Activated CD8-positive, alpha-beta memory T cell treated with anti-CD3 and anti-CD28 coated beads, Interleukin-2, amount 50 U/mL, for 48 hours (primary cell): ENCODE measurements at places on chromosomes 16 and 17.

DNA sequence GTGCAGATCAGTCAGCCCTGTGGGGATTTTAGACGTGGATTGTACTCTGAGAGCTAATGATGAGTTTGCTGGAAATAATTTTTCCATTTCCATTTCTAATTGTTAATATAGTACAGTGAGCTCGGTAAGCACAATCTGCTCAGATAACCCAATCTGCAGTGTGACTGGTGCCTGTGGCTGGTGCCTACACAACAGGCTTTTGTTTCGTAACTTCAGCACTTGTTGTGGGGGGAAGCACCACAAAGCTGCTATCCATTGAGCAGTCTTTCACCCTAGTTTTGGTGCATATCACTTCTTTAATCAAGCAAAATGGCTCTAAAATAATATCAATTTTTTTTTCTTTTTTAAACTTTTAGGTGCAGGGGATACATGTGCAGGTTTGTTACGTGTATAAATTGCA is 534.9 kb upstream of the HSBP1 start:
- DNase-seq = no peak

DNA sequence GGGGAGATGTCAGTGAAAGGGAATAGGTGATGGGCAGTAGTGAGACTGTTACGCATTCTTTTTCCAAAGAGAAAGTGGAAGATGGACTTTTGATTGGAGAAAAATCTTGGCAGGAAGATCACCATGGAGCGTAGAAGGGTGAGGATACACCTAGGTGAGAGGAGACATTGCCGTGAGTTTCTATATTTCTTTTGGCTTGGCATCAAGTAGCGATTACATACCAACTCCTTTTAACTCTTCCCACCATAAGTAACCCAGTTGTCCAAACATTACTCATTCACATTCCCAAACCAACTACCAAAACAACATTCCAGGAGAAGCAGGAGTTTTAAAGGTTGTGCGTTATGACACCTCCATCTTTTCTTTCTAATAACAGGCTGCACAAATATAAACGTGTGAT is 10.7 kb upstream of the KRT28 start:
- no peak for DNase-seq

DNA sequence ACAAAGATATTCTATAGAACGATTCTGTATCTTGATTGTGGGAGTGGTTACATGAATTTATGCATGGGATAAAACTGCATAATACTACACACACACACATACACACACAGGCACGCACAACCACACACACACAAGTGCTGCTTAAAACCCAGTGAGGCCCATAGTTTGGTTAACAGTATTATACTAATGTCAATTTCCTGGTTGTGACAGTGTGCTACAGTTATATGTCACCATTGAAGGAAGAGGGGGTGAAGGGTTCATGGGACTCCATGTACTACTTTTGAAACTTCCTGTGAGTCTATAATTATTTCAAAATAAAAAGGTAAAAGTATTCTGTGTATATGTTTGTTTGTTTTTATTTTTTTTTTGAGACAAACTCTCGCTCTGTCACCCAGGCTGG is 8.1 kb downstream of the ZC3H7A start:
- no peak for DNase-seq

DNA sequence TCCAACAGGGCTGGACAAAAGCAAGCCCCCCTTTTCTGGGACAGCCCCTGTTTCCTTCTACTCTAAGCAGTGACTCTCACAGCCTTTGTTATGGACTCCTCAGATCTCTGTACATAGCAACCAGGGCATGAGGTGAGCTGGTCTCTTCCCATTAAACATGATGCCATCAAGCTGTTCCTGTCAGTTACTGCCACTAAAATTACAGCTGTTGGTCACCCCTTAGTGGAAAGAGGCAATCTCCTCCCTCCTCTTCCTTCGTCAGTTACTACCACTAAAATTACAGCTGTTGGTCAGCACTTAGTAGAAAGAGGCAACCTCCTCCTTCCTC is 95.2 kb upstream of the SMIM36 start:
- DNase-seq = no peak

GRCh38 chr16:89061590-89062380 is 31.9 kb upstream of the ACSF3 start:
- no peak for DNase-seq

- no peak for DNase-seq
Measured at GRCh38 chr16:67942510-67943255, 1.2 kb downstream of the LCAT start.

GRCh38 chr16:48271728-48272127 is 24.4 kb upstream of the ABCC11 start:
- no peak for DNase-seq

GRCh38 chr16:53910990-53911389 is 207.0 kb downstream of the FTO start:
- no peak for DNase-seq

- no peak for DNase-seq
Measured at GRCh38 chr17:47210779-47211178, 1.6 kb downstream of the MYL4 start.

DNA sequence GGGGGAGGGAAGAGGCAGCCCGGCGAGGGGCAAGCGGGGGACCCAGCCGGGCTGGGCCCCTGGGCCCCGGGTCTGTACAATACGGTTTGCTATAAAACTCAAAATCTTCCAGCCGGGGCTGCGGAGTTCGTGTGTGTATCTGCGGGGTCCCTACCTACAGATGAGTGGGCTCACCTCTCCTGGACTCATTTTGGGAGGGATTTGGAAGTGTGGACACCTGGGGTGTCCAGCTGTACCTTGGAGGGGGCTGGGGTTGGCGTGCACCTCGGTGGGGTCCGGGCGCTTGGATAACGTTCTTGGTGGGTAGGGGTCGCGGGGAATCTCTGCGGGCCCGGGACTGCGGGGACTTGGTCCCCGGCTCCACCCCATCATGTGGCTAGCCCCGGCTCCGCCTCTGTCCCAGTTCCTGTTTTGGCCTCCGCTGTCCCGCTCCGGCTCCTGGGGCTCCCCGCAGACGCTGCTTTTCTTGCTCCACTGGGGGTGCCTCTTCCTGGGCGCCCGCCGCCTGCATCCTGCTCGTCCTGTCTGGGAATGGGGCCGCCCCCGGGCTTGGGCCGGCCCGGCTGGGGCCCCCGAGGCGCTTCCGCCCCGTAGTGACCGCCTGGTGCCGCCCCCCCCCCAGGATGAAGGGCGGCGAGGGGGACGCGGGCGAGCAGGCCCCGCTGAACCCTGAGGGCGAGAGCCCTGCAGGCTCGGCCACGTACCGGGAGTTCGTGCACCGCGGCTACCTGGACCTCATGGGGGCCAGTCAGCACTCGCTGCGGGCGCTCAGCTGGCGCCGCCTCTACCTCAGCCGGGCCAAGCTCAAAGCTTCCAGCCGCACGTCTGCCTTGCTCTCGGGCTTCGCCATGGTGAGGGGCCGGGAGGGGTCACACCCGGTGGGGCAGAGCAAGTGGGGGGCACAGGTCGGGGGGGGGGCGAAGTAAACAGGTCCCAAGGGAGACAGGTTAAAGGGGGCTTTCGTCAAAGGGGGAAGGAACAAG is at the start of gene ORAI3:
Gene ORAI3, plus strand, starts transcription at position 402 of the 983 bp plus-strand sequence. Its CDS starts 222 bp downstream, at position 624.
- DNase-seq = peak; percentile 76

- DNase-seq = no peak
Measured at GRCh38 chr16:85354686-85355514, 242.6 kb upstream of the CIBAR2 start.

GRCh38 chr16:9003763-9004162 is 40.1 kb upstream of the USP7 start:
- DNase-seq = no peak

DNA sequence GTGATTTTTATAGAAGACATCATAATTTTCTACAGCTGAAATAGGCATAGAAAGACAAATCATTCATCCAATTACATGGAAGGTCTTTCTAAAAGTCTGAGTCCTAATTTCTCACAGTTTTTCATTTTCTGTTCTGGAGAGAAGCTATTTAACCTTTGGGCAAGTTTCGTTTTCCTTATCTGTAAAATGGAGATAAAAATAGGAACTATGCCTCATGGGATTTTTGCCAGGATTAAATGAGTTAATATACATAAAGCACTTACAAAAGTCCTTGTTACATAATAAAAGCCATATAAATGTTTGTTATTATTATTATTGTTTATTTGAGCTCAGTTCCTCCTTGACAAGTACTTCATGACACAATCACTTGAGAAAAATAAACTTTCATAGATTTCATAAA is 121.4 kb downstream of the SKAP1 start:
- no peak for DNase-seq

GRCh38 chr16:89437991-89438390 is 52.4 kb downstream of the ANKRD11 start:
- no peak for DNase-seq

DNA sequence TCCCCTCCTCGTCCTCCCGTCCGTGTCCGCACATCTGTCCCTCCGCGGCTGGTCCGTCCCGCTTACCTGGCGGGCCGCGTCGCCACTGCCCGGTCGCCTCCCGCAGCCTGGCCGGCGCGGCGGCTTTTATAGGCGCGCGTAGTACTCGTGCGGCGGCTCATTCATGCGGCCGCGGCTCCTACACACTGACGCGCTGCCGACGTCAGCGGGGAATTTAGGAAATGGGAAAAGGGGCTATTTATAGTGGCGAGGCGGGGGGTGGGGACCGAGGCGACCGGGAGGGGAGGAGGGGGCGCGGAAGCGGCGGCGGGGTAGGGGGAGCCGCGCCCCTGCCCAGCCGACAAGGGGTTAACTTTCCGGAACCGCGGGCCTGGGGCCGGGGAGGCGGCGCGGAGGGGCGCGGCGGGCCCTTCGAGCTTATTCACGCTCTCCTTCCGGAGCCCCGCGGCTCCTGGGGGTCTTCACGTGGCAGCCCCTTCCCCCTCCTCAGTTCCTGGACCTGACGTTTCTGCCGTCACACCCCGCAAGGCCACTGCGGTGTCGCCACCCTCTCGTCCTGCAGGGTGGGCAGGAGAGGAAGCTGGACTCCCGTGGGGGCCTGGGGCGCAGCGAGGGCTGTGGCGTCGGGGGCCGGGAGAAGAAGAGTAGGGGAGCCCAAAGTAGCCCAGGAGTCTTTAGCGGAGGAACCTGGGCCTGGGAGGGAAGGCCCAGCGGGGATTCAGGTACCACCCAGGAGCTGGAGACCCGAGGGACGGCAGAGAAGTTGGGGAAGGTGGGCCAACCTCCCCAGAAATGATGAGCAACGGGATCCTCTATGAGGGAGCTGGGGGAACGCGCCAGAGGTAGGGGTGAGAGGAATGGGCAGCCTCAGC is 3.6 kb upstream of the HIC1 start:
- DNase-seq = no peak

GRCh38 chr16:66161942-66162341 is 204.5 kb upstream of the CDH5 start:
- no peak for DNase-seq

DNA sequence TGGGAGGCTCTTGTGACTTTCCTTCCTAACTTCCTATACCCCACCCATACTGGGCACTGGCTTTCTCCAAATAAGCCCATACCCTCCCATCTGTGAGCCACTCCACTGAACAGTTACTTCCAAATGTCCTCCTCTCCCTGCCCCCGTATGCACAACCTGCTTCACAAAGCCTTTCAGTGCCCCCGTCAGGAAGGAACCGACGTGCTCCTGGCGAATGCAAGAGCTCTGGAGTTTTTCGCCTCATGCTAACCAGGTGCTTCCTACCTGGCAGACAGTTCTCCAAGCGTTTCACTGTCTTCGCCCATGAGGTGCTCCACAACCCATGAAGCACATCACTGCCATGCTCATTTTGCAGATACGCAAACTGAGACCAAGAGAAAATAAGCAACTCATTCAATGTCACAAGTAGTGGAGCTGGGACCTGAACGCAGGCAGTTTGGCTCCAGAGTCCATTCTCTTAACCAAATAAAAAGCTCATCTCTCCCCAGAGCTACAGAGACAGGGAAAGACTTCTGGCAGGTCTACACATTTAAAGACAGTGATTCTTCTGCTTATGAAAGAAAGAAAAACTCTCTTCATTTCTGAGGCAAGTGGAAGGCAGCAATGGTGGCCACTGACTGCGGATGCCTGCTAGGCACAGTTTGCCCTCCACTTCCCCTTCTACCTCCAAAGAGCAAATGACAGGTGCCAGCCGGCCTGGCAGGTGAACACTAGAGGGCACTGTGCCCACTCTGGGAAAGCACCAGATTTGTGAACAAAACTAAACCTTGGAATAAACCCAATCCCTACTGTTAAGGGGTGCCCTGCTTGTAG is 23.8 kb downstream of the SPHK1 start:
- DNase-seq = peak; percentile 82

GRCh38 chr17:11138023-11138422 is 103.0 kb upstream of the SHISA6 start:
- DNase-seq = no peak

DNA sequence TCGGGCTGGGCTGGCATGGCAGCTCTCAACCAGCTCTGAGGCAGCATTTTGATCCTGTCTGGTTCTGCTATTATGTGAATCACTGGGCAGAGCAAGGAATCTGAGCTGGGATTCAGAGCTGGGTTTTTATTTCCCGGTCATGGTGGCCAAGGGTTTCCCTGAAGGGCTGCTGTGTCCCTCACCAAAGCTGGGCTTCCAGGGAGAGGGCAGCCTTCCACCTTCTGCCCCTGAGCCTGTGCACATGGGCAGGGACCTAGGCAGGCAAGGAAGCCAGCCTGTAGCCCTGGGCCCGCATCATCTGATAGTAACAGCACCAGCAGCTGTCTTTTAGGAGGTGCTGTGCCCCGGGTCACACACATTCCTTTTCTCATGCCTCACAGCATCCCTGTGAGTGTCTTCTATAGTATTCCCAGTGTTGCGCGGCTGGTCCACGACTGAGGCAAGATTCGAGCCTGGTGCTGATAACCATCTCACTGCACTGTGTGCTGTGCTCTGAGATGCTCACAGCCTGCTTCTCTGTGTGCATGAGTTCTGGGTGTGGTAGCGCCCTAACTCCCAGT is 85.3 kb upstream of the PLCG2 start:
- DNase-seq = no peak

DNA sequence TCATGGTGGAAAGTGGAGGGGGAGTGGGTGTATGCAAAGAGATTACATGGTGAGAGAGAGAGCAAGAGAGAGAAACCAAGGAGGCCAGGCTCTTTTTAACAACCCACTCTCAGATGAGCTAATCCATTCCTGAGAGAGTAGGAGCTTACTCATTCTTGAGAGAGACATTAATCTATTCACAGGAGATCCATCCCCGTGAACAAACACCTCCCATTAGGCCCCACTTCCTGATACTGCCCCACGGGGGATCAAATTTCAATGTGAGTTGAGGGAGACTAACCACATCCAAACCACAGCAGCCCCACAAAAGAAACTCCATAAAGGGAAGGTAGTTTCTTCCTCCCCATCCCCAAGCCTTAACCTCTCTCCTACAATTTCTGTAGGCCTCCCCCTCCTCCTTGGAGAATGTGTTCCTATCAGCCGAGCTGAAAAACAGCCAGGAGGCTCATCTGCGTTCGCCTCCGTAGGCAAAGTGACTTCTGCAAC is 450.0 kb downstream of the NPIPA7 start:
- DNase-seq = no peak

DNA sequence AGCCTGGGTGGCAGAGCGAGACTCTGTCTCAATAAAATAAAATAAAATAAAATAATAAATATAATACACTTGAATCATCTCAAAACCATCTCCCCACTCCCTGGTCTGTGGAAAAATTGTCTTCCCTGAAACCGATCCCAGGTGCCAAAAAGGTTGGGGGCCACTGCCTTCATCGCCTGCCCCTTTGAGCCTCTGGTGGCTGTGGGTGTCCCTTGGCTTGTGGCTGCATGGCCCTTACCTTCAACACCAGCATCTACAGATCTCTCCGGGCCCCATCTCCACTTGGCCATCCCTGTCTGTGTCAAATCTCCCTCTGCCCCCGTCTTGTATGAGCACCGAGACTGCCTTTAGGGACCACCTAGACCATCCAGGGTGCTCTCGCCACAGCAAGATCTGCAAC is 177.3 kb downstream of the SEC14L1 start:
- DNase-seq = no peak
